ENCODE measurements at places on chromosomes 1 and 21.

DNA sequence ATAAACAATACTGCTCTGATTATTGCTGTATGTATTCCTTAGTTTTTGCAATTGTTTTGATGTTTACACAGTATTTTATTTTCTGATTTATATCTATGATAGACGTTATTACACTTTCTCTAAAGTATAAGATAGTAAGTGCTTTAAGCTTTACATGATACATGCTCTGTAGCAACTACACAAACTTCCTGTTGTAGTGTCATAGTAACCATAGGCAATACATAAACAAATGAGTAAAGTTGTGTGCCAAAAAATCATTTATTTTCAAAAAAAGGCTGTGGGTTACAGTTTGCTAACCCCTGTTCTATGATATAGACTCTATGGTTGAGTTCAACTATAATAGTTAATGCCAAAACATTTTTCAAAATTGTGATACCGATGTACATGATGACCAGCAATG is 1156.4 kb downstream of the AMY1C start:
- no peak for DNase-seq

GRCh38 chr1:15849775-15850324 is 2.3 kb downstream of the SPEN start:
- DNase-seq, result peak; percentile 87

- peak; percentile 7 for DNase-seq
These were observed 116.2 kb downstream of the HMCN1 start for GRCh38 chr1:185850366-185850765.

DNA sequence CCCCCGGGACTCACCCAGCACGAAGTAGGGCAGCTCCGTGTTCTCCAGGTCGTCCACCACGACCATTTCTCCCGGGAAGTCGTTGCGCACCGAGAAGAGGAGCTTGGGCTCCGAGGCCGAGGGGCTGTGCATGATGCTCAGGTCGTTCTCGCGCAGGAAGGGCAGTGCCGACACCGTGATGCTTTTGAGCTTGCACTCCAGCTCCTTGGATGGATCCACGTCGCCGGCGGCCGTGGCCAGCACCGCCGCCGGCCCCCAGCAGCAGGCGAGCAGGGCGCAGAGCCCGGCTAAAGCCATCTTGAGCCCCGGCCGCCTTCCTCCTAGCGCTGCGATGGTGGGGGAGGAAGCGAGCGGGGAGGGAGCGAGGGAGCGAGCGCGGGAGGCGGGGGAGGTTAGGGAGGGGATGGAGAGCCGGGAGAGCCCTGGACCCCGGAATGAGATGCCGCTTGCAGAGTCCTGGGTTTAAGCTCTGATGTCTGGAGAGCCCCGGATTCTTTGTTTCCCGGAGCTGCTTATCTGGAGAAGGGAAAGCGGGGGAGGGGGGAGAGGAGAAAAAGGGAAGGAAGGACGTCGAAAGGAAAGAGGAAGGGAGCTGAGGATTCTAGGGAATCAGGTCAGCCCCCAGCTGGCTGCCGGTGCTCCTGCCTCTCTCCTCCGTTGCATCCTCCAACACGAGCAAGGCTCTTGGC is at the start of gene ASTN1:
ASTN1 (minus strand) TSS at position 333 of the 689 bp plus-strand sequence; CDS start at position 297, 36 bp downstream.
- peak; percentile 3 for DNase-seq

- DNase-seq, result no peak
These were observed 10.2 kb downstream of the LY9 start for GRCh38 chr1:160806109-160806665.

GRCh38 chr1:101435831-101436511 is 199.2 kb downstream of the S1PR1 start:
- no peak for DNase-seq

- no peak for DNase-seq
These were observed 3.6 kb upstream of the FHAD1 start for GRCh38 chr1:15243275-15244043.

DNA sequence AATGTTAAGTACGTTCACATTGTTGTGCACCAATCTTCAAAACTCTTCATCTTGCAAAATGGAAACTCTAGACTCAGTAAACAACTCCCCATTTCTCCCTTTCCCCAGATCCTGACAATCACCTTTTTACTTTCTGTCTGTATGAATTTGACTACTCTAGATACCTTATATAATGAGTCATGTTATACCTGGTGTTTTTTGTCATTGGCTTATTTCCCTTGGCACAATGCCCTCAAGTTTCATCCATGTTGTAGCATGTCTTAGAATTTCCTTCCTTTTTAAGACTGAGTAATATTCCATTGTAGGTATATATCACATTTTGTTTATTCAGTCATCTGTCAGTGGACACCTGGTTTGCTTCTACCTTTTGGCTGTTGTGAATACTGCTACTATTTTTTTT is 399.5 kb downstream of the LMO4 start:
- DNase-seq, result no peak

DNA sequence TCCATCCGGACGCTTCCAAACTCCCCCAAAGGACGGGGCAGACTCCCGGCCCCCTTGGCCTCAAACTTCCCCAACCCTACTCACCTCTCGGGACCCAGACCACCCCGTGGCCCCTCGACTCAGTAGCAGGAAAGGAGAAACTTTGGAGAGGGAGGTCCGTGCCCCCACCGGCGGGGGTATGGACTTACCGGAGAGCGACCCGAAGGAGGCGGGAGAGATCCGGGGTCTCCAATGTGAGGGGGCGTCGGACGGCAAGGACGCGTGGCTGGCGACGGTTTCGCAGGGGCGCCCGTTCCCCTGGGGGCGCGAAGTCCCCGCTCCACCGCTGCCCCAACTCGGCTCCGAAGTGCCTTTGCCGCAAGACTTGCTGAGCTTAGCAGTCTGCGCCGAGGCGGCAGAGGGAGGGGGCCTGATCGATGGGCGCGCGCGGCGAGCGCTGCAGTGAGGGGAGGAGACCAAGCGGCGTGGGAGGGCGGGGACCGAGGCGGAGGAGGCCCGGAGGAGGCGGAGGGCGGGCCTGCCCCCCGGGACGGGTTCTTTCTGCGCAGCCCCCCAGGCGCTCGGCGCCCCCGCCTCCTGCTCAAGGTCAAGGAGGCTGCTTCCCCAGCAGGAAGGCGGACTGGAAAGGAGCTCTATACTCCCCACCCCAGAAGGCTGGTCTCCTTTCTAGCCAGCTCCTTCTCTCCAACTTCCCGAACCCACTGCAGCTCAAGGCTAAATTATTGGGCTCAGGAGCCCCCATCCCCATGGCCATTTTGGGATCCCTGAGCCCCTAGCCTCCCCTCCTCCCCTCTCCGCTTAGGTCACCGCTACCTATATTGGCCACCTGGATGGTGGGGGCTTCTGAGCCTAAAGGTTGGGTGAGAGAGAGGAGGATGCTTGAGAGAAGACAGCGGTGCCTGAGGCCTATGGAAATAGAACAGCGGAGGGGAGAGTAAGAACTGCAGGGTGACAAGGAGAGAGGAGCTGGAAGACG is at the start of gene SYT2:
SYT2 (minus strand) TSS at position 385 of the 976 bp plus-strand sequence. CDS start 104,682 bp downstream, outside the sequence.
- peak; percentile 59 for DNase-seq

- no peak for DNase-seq
These were observed 4.1 kb downstream of the GJA5 start for GRCh38 chr1:147756341-147756740.

DNA sequence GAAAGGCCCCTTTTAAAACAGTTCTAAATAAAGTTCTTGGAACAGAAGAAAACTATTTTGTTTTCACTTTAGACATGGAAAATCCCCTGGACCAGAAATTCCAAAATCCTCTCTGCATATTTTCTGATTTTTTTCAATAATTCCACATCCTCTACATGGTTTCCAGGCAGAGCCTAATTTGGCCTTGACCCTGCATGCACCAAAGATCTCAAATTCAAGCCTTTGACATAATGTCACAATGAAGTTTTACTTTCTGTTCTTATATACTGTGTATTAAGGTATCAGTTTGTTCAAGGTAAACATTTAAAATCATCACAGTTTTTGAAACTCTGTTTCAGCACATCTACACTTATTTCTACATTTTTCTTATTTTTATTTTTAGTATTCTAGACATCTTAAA is 12.2 kb upstream of the NPL start:
- no peak for DNase-seq

GRCh38 chr1:32336963-32337675 is 1.1 kb upstream of the MARCKSL1 start:
- no peak for DNase-seq

DNA sequence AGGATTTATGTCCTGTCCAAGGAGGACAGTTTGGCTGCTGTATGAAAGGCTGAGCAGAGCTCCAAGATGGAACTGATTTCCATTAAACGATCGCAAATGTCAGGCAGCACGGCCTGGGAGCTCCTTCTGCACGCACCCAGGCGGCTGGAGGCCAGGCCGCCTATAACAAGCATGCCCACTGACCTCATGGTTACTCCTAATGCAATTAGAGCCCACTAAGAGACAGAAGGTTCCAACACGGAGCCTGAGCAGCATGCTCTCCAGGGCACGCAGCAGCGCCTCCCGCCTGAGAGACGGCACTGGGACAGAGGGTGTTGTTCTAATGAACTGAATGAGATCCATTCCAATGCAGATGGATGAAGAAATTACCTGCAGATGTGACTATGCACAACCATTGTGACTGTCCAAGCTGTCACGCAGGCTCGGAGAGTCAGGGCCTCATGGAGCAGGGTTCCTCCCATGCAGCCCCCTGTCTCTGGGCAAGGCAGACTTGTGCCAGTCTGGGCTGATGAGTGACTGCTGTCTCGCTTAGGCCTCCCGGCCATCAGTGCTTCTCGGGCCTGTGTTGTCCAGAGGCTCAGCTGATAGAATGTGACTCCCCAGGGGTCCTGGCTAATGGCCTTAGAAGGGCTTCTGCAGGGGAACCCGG is 25.2 kb upstream of the CDCA8 start:
- peak; percentile 12 for DNase-seq

- DNase-seq, result no peak
These were observed 235.3 kb upstream of the KCNK2 start for GRCh38 chr1:214847071-214847810.

- no peak for DNase-seq
These were observed 10.8 kb downstream of the S1PR1 start for GRCh38 chr1:101247404-101248287.

- DNase-seq, result no peak
These were observed 24.8 kb downstream of the CNST start for GRCh38 chr1:246591047-246591446.

GRCh38 chr1:96748078-96748477 is 26.5 kb downstream of the PTBP2 start:
- no peak for DNase-seq

DNA sequence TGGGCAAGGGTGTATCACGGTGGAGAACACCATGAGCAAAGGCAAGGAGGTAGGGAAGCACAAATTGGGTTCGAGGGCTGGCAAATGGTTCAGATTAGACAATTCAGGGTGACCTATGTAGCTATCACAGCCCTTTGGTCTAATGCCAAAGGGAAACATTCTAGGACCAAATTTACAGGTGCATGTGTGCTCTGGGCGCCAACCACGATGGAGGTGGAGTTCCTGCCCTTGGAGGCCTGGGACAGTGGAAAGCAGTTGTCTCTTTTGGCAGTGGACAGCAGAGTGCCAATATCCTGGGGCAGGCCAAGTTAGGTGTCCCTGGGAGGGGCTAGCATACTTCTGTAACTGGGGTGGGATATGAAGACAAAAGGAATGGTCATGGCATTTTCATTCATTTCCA is 40.1 kb downstream of the IGFN1 start:
- no peak for DNase-seq

DNA sequence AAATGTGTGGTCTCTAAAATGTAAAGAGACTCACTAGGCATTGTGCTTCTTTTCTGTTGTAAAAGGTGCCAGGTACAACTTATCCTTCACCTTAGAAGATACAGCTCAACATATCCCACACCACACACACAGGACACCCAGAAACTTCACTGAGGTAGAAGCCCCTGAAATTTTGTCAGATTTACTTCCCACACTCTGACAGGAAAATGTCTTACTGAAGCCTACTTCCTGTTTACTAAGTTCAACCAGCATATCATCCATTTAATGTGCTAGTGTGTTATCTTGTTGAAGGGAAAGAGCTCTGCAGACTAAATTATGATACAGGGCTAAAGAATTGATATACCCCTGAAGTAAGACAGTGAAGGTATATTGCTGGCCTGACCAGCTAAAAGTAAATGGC is 39.9 kb upstream of the INSL5 start:
- DNase-seq, result no peak

DNA sequence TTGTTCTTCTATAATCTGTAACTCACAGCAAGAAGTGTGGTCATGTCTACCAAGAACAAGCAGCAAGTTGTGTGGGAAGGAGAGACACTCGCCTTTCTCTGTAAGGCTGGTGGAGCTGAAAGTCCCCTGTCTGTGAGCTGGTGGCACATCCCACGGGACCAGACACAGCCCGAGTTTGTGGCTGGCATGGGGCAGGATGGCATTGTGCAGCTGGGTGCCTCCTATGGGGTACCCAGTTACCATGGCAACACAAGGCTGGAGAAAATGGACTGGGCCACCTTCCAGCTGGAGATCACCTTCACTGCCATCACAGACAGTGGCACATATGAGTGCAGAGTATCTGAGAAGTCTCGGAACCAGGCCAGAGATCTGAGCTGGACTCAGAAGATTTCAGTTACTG is 15.5 kb downstream of the CD101 start:
- no peak for DNase-seq

GRCh38 chr1:159924025-159924790 is 1.1 kb downstream of the TAGLN2 start:
- peak; percentile 85 for DNase-seq

GRCh38 chr1:116827607-116828105 is 73.4 kb downstream of the CD2 start:
- DNase-seq, result no peak

DNA sequence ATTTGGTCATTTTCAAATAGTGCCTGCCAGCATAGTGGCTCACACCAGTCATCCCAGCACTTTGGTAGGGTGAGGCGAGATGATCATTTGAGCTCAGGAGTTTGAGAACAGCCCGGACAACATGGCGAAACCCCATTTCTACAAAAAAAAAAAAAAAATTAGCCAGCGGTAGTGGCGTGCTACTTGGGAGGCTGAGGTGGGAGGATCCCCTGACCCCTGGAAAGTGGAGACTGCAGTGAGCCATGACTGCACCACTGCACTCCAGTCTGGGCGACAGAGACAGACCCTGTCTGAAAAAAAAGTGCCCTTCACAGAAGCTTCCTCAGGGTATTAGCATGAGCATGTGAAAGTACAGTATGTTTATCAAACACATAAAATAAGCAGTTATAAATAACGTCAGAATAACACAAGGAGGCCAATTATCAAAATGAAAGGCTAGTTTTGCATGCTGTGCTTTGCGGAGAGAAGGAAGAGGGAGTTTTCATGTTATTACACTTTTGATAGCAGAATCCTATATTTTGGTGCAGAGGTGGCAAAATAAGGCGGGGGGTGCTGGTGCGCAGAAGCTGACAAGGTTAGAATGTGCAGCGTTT is 781 bp upstream of the METTL13 start:
- no peak for DNase-seq

DNA sequence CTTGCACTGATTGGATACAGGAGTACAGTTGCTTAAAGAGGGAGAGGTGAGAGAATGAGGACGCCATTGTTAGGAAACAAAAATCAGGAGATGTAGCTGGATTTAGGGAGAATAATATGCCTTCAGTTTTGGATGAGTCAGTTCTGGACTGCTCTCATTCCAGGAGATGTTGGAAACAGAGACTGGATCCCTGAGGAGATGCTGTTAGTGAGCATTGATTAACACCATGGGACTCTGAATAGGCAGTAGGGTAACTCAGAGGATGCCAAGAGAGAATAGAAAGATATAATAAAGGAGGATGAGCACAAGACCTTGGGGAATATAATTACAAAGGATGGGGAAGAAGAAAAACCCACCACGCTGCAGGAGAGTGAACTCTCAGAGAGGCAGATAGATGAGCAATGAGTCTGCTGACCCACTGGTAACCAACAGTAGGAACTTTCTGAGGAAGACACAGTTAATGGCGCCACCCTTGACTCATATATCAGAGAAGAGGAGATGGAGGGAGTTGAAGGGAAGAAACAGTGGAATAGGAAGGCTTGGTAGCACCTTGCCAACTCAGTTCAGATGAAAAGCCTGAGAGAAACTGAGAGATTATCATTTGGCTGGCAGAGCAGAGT is 10.5 kb downstream of the KCNJ15 start:
- no peak for DNase-seq
